ENCODE measurements at places on chromosomes 3 and 15. TPM values are rescaled to one million over a fixed set of nuclear protein-coding genes. Genes with fewer than 3 reads are reported as not detected.

DNA sequence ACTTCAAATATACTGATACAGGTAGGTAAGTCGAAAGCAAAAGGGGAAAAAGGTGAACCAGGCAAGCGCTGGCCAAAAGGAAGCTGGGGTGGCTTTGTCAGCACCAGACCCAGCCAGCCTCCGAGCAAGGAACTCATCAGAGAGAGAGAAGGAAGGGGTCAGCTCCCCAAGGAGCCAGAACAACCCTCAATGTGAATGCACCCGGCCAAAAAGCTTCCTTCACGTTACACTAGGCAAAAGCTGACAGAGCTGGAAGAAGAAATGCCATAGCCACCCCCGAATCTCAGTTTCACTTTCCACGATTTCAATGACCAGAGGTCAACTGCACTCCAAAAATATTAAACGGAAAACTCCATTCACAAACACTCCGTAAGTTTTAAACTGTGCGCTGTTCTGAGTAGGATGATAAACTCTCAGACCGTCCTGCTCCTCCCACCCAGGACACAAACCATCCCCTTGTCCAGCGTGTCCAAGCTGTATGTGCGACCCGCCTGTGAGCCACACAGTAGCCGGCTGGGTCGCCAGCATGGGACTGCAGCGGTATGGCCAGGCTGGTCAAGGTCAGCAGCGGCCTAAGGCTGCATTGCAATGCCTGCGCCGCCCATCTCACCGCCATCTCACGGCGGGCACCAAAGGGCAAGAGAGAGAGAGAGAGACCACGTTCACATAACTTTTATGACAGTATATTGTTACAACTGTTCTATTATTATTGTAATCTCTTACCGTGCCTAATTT lies 29.7 kb downstream of the CYFIP1 start:
- no peak for DNase-seq
- no peak overlapping the region for H3K27ac ChIP-seq
- H3K4me3 ChIP-seq = no peak overlapping the region
- H3K27me3 ChIP-seq = no peaks in the 10 kb centered on the region
- no peaks in the 10 kb centered on the region for H3K36me3 ChIP-seq

GRCh38 chr15:39499681-39500080 lies 81.2 kb upstream of the THBS1 start:
- DNase-seq = no peak
- no peaks in the 10 kb centered on the region for H3K27me3 ChIP-seq
- H3K36me3 ChIP-seq = no peaks in the 10 kb centered on the region
- H3K4me1 ChIP-seq = no peaks in the 10 kb centered on the region

GRCh38 chr3:111073218-111073617 lies 1.6 kb downstream of the NECTIN3 start:
- H3K36me3 ChIP-seq = no peaks in the 10 kb centered on the region
- no peak overlapping the region for H3K27ac ChIP-seq
- peaks cover 9% of the 10 kb centered on the region for H3K4me1 ChIP-seq
- H3K4me3 ChIP-seq = peak overlapping the region; percentile 76
- no peak for DNase-seq

GRCh38 chr3:25386686-25387255 lies 41.3 kb upstream of the RARB start:
- H3K27ac ChIP-seq = no peak overlapping the region
- DNase-seq = no peak
- H3K4me3 ChIP-seq = no peak overlapping the region
- no peaks in the 10 kb centered on the region for H3K36me3 ChIP-seq

DNA sequence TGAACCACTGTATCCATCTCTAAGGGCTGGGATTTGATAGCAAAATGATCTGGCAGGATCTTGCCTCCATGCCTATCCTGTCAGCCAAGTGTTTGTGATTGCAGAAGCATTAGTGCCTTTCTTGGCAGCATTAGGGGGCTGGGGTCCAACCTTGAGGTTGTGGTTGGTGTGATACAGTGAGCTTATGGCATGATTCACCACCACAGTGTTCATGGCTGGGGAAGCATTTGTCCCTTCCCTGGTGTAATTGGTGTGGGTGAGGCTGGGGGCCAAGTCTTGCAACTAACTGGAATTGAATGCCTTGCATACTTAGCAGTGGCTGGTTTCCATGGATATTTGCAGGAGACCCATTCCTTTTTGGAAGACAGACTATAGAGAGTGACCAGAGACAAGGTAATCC lies 271.0 kb upstream of the TBL1XR1 start:
- no peak overlapping the region for H3K27ac ChIP-seq
- H3K4me1 ChIP-seq = no peaks in the 10 kb centered on the region
- no peaks in the 10 kb centered on the region for H3K27me3 ChIP-seq
- no peak overlapping the region for H3K4me3 ChIP-seq

The CCPG1 gene
- total RNA-seq = 28.4 TPM

The PDHB gene
- 32.3 TPM for total RNA-seq

The PPARG gene
- total RNA-seq = 0.61 TPM

Data from naive thymus-derived CD4-positive, alpha-beta T cell (primary cell).